Caco-2 (cell line): ENCODE measurements at places on chromosomes 12 and 14.

DNA sequence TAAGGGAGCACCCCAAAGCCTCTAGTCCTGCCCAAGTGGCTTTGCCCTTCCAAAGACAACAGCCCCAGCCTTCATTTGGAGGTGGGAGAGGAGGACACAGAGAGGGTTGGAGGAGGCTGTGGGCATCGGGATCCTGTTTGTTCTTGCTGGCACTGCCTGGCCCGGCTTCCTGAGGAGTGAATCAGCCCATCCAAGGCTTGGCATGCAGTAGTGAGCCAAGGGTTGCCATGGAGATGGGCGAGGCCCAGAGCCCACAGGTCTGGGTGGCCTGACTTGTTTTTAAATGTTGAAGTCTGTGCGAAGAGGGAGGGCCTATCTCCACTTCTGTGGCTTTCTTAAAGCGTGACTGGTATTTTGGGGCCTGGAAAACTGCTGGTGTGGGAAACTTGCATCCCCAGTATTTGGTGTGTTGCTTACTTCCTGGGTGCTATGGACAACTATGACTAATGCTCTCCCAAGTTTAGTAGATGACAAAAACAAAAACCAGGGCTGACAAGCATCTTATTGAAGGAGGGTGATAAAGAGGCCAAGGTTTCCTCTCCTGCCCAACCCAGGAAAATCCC, 15.8 kb downstream of the CD9 start:
- H3K27ac ChIP-seq = peak overlapping the region; percentile 54
- H3K4me1 ChIP-seq = peaks cover 32% of the 10 kb centered on the region
- no peak overlapping the region for H3K4me3 ChIP-seq
- H3K27me3 ChIP-seq = no peaks in the 10 kb centered on the region
- no peak for DNase-seq

DNA sequence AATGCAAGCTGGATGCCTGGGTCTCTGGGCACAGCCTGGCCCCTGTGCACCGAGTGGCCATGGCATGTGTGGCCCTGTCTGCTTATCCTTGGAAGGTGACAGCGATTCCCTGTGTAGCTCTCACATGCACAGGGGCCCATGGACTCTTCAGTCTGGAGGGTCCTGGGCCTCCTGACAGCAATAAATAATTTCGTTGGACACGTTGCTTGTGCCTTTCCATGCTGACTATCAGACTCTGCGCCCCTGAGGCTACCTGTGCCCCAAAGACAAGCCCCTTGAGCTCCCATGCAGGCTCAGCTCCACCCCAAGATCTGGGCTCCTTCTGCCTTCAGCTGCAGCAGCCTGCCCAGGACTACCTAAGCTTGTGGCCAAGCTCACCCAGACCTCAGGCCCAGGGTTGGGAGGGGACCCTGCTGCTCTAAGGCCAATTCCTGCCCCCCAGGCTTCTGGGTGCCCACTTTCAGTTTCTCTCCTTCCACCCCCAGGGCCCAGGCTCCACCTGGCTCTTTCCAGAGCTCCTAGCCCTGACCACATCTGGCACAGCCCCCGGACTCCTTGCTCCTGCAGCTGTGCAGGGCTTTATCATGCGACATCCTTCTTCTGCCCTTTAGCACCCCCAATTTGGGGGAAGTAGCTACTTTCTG, 11.8 kb downstream of the SERPINA3 start:
- no peak for DNase-seq
- no peak overlapping the region for H3K4me3 ChIP-seq
- no peaks in the 10 kb centered on the region for H3K4me1 ChIP-seq
- H3K36me3 ChIP-seq = no peaks in the 10 kb centered on the region
- no peaks in the 10 kb centered on the region; the same call in 1 of the 2 replicates for H3K27me3 ChIP-seq

DNA sequence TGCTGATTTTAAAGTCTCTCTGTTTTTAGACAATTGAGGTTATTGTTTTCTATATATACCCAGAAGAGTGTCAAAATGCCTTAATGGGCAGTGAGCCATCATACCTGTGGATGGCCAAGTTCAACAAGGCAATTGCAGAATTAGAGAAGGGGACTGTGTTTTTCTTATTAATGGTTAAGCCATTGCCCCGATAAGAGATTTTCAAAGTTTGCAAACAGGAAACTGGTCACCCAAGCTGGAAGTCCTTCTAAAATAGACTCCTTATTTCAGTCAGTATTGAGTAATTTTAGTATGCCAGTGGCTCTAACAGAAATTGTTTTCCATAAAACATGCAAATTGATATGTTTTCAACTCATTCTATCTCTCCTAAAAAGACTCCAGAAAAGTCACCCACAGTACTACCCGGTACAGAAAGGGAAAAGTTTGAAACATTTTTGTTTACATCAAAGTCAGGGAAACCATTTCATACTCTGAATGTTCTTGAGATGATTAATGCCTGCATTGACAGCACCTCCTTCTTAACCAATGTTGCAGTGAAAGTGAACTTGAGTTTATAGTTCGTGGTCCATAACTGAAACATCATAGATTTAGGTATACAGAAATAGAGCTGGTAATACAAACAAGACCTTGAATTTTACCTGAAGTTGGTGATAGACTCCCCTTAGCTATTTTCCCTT, 191.1 kb downstream of the TMX1 start:
- no peaks in the 10 kb centered on the region for H3K27me3 ChIP-seq
- DNase-seq = no peak
- no peak overlapping the region for H3K27ac ChIP-seq
- H3K4me1 ChIP-seq = no peaks in the 10 kb centered on the region

DNA sequence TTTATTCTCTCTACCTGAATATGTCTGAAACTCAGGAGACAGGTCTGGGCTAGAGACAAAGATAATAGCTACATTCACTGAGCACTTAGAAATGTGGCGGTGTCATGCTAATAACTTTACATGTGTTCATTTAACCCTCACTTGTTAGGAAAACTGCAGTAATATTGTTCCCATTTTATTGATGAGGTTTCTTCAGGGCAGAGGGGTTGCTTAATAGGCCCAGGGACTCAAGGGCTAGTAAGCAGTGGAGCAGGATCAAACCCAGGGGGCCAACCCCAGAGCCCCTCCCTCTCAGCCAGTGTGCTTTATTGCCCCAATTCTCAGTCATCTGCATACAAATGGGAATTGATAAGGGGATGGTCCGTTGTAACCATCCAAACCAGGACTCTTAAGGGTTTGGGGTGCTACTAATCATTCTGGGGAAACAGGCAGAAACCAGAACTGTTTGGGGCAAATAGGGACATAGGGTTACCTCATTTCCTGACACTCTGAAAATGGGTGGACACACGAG, 142.8 kb upstream of the AMIGO2 start:
- H3K4me3 ChIP-seq = no peak overlapping the region
- H3K4me1 ChIP-seq = peaks cover 61% of the 10 kb centered on the region
- peak overlapping the region; percentile 66 for H3K27ac ChIP-seq
- H3K36me3 ChIP-seq = no peaks in the 10 kb centered on the region
- H3K27me3 ChIP-seq = no peaks in the 10 kb centered on the region

DNA sequence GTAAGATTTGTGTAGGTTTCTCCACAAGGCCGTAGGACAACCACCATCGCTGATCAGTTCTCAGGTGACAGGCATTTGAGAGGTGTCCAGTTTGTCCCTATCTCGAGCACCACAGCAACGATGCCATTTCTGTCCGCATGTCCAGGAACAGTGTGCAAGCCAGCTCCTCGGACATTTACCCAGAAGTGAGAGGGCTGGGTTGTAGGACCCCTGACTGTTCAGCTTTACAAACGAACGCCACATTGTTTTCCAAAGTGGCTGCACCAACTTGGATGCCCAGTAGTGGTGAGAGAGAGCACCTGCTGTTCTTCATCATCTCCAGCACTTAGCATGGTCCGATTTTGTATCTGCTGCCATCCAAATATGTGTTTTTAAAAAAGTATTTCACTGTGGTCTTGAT, 38.6 kb downstream of the CYP46A1 start:
- no peak overlapping the region for H3K4me3 ChIP-seq
- DNase-seq = no peak
- H3K27me3 ChIP-seq = no peaks in the 10 kb centered on the region
- H3K4me1 ChIP-seq = no peaks in the 10 kb centered on the region
- H3K36me3 ChIP-seq = no peaks in the 10 kb centered on the region

DNA sequence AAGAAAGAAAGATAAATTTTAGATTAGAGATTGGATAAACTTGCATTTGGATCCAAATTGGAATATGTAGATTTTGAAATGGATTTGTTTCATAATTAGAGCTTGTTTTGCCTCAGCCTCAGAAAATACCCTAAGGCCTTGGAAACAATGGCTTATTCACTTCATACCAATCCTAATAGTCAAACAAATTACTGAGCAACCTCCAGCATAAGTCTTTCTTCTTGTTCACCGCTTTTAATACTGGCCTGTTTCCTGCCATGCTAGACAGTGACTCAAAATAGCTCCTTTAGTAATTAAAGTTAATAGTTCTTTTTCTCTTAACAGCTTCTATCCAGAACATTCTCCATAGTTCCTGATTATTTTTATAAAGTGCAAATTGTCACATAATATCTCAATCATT, 110.9 kb upstream of the DNM1L start:
- peaks cover 16% of the 10 kb centered on the region for H3K4me1 ChIP-seq
- no peak for DNase-seq
- H3K27ac ChIP-seq = no peak overlapping the region
- H3K4me3 ChIP-seq = no peak overlapping the region

DNA sequence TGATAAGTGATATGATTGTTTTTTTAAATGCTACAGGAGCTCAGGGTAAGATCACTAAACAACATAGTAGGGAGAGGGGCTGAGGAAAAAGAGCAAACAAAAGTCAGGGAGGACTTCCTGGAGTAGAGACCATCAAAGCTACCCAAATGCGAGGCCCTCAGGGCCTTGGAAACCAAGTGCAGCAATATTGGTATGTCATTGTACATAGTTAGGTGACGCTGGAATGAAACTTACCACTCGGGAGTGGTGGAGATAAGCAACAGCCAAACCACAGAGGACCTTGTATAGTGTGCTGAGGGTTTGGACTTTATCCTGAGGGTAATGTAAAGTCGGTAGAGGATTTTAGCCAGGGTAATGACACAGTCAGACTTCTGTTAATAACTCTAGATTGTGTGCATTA, 13.8 kb downstream of the KITLG start:
- peak; percentile 60 for DNase-seq
- no peaks in the 10 kb centered on the region for H3K27me3 ChIP-seq
- peaks cover 87% of the 10 kb centered on the region for H3K4me1 ChIP-seq
- no peaks in the 10 kb centered on the region; the same call in 1 of the 2 replicates for H3K36me3 ChIP-seq

DNA sequence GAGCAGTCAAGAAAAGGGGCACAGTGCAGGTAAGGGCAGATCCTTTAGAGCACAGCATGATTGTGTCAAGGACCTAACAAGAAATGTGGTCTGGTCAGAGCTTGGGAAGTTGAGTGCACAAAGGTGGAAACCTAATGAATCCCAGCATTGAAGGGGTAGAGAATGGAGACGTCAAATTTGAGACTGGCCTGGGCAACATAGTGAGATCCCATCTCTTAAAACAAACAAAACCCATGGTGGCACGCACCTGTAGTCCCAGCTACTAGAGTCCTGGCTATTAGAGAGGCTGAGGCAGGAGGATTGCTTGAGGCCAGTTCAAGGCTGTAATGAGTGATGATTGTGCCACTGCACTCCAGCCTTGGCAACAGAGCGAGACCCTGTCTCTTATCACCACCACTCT, 37.0 kb upstream of the CCDC88C start:
- H3K4me3 ChIP-seq = no peak overlapping the region
- H3K36me3 ChIP-seq = no peaks in the 10 kb centered on the region; the same call in 1 of the 2 replicates
- no peaks in the 10 kb centered on the region for H3K4me1 ChIP-seq
- no peak overlapping the region for H3K27ac ChIP-seq
